CD4-positive, alpha-beta T cell treated with Interferon alpha-2 for 1 hour (primary cell): ENCODE measurements at places on chromosomes 12 and 14.

DNA sequence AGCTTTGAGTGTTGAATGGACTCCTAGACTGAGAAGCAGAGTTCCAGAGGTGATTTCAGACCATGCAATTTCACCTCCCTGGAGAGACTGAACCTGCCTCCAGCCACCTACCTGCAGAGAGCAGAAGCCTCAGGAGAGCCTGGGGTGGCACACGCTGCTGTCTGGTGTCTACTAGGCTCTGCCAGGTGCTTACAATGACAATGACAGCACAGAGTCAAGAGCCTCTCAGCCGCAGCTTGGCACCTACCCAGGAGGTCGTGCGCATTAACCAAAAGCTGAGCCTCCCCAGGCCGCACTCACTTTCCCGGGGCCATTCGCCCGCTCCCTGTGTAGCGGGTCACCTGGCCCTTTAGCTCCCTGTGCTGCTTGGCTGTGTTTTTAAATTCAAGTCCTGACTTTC, 63.2 kb downstream of the TESC start:
- no peak for DNase-seq

GRCh38 chr12:98352218-98352811, 163.1 kb upstream of the TMPO start:
- DNase-seq: no peak

DNA sequence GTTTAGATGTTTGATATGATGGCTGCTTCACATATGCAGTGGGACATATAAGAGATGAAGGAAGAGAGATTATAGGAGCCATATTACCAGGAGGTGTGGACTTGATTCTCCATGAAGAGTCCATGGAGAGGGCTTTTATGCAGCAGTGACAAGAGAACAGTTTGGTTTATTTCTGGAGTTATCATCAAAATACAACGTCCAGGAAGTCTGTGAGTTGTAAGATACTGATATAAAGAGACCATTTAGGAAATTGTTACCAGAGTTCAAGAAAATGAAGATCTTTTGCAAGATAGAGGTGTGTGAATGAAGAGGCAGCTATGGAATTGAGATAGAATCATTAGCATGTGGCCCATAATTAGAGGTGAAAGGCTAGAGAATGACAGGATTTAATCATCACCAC, 431.7 kb downstream of the NPAS3 start:
- DNase-seq: no peak

DNA sequence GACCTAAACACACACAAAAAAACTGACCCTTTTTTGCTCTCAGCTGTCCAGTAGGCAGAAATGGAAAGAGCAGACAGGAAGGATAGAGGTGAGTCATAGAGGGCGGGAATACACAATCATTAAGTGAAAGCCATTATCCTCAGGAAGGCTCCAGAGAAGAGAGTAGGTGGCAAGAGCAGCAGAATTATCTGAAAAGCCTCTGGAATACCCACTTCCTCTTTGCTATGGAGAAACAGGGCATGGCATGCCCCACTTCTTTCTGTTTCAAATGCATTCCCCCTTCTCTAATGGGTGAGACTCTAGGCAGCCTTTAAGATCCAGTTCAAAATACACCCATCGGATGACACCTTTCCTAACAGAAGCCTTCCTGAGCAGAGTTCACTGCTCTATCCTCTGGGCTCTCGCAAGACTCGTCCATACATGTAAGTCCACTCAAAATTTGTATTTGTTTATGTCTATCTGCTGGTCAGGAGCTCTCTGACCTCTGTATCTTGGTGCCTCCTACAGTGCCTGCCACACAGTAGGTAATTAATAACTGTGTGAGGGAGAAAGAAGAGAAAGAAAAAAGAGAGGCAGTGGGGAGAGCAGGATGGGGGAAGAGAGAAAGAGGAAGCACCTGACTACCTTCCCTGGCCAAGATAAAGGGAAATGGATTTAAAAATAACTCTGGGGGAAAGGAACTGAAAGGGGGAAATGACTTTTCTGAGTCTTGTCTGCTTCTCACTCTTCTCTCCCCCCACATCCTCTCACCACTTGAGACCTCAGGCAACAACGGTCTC, 8.5 kb downstream of the KLHL33 start:
- no peak for DNase-seq

DNA sequence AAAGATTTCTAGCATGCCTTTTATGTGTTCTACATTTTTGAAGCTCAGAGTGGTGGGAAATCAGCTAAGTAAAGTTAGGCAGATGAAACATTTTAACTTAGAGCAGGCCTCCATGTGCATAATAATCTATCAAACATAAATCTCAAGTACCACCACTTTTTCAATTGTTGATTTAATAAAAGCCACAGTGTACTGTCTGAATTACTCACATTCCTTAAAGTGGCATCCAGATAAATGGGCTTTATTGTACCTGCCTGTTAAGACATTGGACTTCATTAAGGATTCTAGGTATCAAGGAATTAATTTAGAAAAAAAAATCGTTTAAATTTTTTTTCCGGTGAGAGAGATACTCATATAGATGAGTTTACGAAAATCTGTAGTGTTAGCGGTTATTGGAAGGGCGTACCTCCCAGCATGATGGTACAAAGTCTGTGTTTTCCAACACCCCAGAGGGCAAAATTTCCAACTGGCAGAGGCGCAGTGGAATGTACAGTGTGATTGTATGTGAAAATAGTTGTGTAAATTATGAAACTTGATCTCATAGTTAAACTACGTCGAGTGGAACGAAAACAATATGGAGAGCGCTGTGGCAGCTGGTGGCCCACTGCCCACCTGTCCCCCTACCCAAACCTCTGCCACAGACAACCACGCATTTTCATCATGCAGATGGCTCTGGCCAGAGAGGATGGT, 25.0 kb downstream of the ELK3 start:
- no peak for DNase-seq

DNA sequence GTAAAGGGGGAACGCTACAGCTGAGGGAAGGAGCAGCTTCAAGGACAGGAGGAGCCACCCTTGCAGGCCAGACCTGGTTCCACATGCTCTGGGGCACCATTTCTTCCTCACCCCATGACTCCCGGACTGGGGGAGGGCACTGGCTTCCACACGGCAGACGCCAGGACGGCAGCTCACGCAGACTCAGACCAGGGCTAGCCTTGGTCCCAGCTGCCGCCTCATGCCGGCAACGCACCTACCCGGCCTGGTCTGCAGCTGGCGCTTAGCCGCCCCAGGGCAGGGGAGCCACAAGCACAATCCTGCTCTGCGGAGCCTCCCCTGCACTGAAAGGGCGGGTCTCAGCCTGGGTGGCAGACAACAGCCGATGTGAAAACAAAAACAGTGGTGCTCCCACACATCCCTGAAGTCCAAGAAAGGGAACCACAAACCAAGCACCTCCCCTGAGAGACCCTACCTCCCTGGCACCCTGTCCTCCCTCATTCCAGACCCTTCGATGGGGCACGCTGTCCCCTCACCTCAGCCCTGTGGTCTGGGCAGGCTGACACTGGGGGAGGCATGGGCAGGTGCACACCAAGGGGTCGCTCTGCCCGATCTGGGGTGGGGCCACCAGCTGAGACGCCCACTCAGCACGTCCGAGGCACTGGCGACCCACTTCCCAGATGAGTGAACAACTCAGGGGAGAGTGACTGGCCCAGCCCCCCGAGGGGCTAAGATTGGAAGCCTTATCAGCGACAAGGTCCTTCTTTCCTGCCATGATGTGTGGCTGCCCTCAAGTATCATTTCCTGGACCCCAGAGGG, 65.0 kb downstream of the CHGA start:
- no peak for DNase-seq

DNA sequence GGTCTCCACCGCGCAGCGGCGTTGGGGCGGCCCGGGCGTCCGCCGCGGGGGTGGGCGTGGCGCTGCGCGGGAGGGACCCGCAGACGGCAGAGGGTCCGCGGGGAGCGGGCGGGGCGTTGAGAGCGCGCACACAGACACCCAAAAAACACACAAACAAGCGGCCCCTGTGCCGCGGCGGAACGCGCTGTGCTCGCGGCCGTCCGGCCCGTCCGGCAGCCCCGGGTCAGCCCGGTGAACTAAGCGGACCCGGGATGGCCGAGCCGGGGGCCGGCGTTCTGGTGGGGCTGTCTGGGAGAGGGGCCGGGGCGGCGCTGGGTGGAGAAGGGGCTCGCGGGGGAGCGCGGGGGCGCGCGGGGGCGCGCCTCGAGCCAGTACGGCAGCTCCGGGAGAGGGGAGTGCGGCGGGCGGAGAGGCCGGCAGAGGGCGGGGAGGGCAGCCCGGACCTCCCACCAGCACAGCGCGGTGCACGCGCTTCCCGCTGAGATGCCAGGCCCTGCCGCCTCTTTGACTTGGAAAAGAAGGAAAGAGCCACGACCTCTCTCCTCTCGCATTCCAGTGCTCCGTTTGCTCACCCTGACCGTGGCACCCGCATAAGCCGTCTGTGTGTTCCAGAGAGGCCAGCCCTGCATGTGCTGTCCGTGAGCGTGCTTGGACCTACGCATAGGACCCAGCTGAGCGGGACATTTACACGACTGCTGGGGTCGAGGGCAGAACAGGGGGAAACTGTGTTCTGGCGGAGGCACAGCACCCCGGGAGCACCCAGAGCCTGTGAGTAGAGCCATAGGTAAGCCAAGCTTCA, 10.3 kb downstream of the SLC6A12 start:
- DNase-seq: no peak
